ENCODE measurements at places on chromosomes 1 and 21. TPM values are rescaled to one million over a fixed set of nuclear protein-coding genes. Genes with fewer than 3 reads are reported as not detected.

The RORC gene
- polyA plus RNA-seq, result 13.7 TPM

The TMOD4 gene
- not detected for polyA plus RNA-seq

DNA sequence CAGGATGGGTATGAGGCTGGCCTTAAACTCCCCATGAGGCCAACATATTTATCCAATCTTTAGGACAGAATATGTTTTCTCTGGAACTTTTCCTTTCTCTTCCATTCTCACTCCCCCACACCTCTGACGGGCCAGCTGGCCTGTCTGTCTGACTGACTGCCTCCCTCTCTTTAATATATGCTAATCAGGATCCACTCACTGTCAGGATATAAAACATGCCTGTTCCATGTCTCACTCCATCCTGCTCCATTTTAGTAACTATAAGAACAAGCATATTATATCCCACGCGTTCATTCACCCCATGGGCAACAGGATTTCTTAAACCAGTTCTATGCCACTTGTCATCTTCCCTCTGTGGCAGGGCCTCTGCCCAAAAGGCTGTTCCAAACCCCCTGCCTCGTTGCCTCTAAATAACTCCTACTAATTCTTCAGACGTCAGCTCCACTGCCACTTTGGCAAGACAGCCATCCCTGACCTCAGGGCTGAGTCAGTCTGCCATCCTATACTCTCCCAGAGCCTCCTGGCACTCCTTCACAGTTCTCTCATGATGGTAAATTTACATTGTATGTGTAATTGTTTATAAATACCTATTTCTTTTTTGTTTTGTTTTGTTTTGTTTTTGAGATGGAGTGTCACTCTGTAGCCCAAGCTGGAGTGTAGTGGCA, 84.3 kb upstream of the SPATA6 start:
- no peaks in the 10 kb centered on the region for H3K27me3 ChIP-seq
- H3K36me3 ChIP-seq, result no peaks in the 10 kb centered on the region
- no peak overlapping the region for H3K27ac ChIP-seq
- no peak overlapping the region for H3K4me3 ChIP-seq
- no peaks in the 10 kb centered on the region for H3K4me1 ChIP-seq

- no peak for DNase-seq
- no peak overlapping the region for H3K27ac ChIP-seq
- no peaks in the 10 kb centered on the region for H3K36me3 ChIP-seq
- no peaks in the 10 kb centered on the region for H3K4me1 ChIP-seq
- no peaks in the 10 kb centered on the region for H3K27me3 ChIP-seq
- no peak overlapping the region for H3K4me3 ChIP-seq
Observed at GRCh38 chr1:59678493-59679228, 136.1 kb upstream of the HOOK1 start.

GRCh38 chr21:44291936-44292811, 6.5 kb downstream of the AIRE start:
- no peak for DNase-seq
- no peaks in the 10 kb centered on the region for H3K27me3 ChIP-seq
- no peaks in the 10 kb centered on the region for H3K36me3 ChIP-seq
- H3K4me3 ChIP-seq, result no peak overlapping the region
- H3K4me1 ChIP-seq, result peaks cover 23% of the 10 kb centered on the region

GRCh38 chr1:90502696-90503095, 214.4 kb downstream of the BARHL2 start:
- no peaks in the 10 kb centered on the region for H3K36me3 ChIP-seq
- H3K27me3 ChIP-seq, result no peaks in the 10 kb centered on the region
- H3K27ac ChIP-seq, result no peak overlapping the region
- no peaks in the 10 kb centered on the region for H3K4me1 ChIP-seq
- no peak for DNase-seq

DNA sequence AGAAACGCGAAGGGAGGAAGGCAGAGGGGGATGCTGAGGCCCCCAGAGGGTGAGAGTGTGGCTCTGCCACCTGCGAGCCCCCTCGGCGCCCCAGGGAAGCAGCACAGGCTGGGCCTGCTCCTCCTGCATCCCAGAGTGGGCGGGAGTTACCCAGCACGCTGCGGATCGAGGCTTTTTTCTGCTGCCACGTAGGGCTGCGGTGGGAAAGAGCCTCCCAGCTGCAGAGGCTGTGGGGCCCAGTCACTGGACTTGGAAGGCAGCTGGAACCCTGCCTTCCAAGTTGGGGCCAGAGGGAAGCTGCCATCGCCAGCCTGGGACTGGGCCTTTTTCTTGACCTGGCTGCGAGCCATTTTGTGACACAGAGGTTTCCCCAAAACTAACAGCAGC, 2.3 kb upstream of the GRIK3 start:
- no peak for DNase-seq
- peaks cover 11% of the 10 kb centered on the region for H3K27me3 ChIP-seq
- H3K27ac ChIP-seq, result no peak overlapping the region
- no peaks in the 10 kb centered on the region for H3K36me3 ChIP-seq
- H3K4me3 ChIP-seq, result no peak overlapping the region
- H3K4me1 ChIP-seq, result peaks cover 3% of the 10 kb centered on the region

- H3K4me1 ChIP-seq, result peaks cover 8% of the 10 kb centered on the region
- H3K4me3 ChIP-seq, result no peak overlapping the region
- H3K36me3 ChIP-seq, result no peaks in the 10 kb centered on the region
- H3K27ac ChIP-seq, result no peak overlapping the region
- H3K27me3 ChIP-seq, result no peaks in the 10 kb centered on the region
Observed at GRCh38 chr1:59151387-59151761, 145.5 kb upstream of the FGGY start.

DNA sequence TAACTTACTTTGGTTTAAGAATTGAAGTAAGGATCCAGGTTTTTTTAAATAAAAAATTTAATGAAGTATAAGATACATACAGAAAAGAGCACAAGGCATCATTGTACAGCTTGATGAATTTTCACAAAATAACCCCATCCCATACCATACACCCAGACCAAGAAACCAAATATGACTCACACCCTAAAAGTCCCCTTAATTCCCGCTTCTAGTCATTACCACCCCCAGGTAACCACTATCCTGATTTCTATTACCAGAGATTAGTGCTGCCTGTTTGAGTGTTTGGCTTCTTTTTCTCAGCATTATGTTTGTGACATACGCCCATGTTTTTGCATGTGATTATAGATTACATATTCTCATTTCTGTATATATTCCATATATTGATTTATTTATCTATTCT, 98.5 kb upstream of the HIVEP3 start:
- H3K36me3 ChIP-seq, result no peaks in the 10 kb centered on the region
- H3K27ac ChIP-seq, result no peak overlapping the region
- DNase-seq, result no peak
- no peaks in the 10 kb centered on the region for H3K4me1 ChIP-seq
- no peaks in the 10 kb centered on the region for H3K27me3 ChIP-seq
- H3K4me3 ChIP-seq, result no peak overlapping the region

All from CD4-positive, CD25-positive, alpha-beta regulatory T cell (primary cell).